ENCODE measurements at places on chromosomes 12 and 14. TPM values are rescaled to one million over a fixed set of nuclear protein-coding genes. Genes with fewer than 3 reads are reported as not detected.

- H3K27ac ChIP-seq = peak overlapping the region; percentile 86
- no peak for DNase-seq
- peaks cover 38% of the 10 kb centered on the region for H3K4me1 ChIP-seq
- no peak overlapping the region for H3K4me3 ChIP-seq
- no peaks in the 10 kb centered on the region for H3K27me3 ChIP-seq
Observed at GRCh38 chr12:128313931-128314330, 47.0 kb downstream of the TMEM132C start.

DNA sequence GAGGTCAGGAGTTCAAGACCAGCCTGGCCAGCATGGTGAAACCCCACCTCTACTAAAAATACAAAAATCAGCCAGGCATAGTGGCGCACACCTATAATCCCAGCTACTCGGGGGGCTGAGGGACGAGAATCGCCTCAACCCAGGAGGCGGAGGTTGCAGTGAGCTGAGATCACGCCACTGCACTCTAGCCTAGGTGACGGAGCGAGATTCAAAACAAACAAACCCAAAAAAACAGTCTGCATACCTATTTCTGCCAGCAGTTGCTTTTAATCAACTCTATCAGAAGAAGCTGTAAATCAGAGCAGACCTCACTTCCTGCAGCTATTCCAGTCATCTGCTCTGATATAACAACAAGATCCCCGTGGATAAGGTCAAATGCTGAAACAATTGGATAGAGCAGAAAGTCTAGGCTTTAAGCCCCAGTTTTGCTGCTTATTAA is 50.5 kb downstream of the LIMA1 start:
- no peaks in the 10 kb centered on the region for H3K27me3 ChIP-seq
- no peak for DNase-seq
- H3K36me3 ChIP-seq = no peaks in the 10 kb centered on the region
- no peak overlapping the region for H3K4me3 ChIP-seq
- no peak overlapping the region for H3K27ac ChIP-seq
- H3K4me1 ChIP-seq = no peaks in the 10 kb centered on the region

Gene CHST11
- 39.8 TPM for total RNA-seq

- peaks cover 32% of the 10 kb centered on the region for H3K27me3 ChIP-seq
- no peak for DNase-seq
- H3K4me3 ChIP-seq = no peak overlapping the region
- H3K4me1 ChIP-seq = no peaks in the 10 kb centered on the region
Observed at GRCh38 chr12:105085501-105085900, 1.2 kb upstream of the ALDH1L2 start.

DNA sequence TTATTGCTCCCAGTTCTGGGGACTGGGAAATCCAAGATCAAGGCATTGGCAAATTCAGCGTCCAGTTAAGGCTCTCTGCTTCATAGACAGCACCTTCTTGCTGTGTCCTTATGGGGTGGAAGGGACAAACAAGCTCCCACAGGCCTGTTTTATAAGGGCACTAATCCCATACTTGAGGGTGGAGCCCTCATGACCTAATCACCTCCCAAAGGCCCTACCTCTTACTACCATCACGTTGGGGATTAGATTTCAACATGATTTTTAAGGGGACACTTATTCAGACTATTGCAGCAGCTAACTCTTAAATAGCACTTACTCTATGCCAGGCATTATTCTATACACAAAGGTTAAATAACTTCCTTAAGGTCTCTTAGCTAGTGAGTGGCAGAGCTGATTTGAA is 17.3 kb downstream of the TOGARAM1 start:
- no peak overlapping the region for H3K4me3 ChIP-seq
- peak overlapping the region; percentile 0 for H3K27ac ChIP-seq
- no peaks in the 10 kb centered on the region for H3K4me1 ChIP-seq
- H3K27me3 ChIP-seq = no peaks in the 10 kb centered on the region

Gene TMEM52B
- total RNA-seq = not detected

Gene SERPINA10
- total RNA-seq = not detected

GRCh38 chr14:73700325-73700724 is 13.9 kb downstream of the PNMA1 start:
- H3K4me1 ChIP-seq = no peaks in the 10 kb centered on the region
- H3K4me3 ChIP-seq = no peak overlapping the region
- H3K27me3 ChIP-seq = no peaks in the 10 kb centered on the region
- H3K36me3 ChIP-seq = peaks cover 4% of the 10 kb centered on the region
- no peak overlapping the region for H3K27ac ChIP-seq

- no peaks in the 10 kb centered on the region for H3K27me3 ChIP-seq
- no peaks in the 10 kb centered on the region for H3K36me3 ChIP-seq
- no peak for DNase-seq
- H3K4me3 ChIP-seq = no peak overlapping the region
- H3K27ac ChIP-seq = no peak overlapping the region
- H3K4me1 ChIP-seq = peaks cover 12% of the 10 kb centered on the region
Observed at GRCh38 chr14:40115583-40115982, 683.4 kb upstream of the FBXO33 start.

DNA sequence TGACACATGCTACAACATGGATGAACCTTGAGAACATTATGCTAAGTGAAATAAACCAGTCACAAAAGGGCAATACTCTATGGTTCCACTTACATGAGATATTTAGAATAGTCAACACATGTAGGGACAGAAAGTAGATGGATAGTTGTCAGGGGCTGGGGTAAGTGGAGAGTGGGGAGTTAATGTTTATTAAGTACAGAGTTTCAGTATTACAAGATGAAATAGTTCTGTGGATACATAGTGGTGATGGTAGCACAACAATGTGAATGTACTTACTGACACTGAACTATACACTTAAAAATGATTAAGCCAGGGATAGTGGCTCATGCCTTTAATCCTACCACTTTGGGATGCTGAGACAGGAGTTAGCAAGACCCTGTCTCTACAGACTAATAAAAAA is 8.7 kb downstream of the NUP107 start:
- no peak overlapping the region for H3K4me3 ChIP-seq
- no peak overlapping the region for H3K27ac ChIP-seq
- no peaks in the 10 kb centered on the region for H3K4me1 ChIP-seq
- no peak for DNase-seq
- no peaks in the 10 kb centered on the region for H3K27me3 ChIP-seq

DNA sequence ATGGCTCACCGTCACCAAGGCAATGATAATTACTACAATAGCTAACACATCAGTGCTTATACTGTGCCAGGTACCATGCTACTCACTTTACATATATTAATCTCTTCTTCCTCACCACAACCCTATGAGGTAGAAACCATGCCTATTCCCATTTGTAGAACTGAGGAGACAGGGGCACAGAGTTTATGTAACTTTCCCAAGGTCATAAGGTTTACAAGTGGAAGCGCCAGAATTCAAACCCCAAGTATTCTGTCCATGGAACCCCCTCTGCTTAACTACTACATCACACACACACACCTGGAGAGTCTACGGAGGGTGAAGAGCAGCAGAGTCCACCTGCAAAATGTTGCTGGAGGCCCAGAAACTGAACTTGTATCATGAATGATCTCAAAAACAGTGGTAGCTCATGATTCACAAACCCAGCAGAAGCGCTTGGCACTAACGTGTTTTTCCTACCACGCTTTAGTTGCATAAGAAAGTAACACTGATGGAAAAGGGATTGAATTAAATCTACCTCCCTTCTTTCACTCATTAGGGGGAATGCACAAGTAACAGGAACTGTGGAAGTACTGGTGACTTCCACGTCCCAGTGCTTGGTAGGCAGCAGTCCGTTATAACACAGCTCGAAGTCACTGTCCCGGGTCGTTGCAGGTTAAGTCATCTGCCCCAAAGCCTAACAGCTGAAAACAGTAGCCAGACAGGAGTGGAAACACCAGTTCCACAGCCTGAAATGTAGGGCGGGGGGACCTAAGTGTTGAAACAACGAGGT is 2.0 kb downstream of the ITPR2 start:
- peaks cover 5% of the 10 kb centered on the region for H3K4me1 ChIP-seq
- no peaks in the 10 kb centered on the region for H3K27me3 ChIP-seq
- H3K4me3 ChIP-seq = no peak overlapping the region
- H3K36me3 ChIP-seq = no peaks in the 10 kb centered on the region
- no peak overlapping the region for H3K27ac ChIP-seq

- no peak for DNase-seq
- H3K36me3 ChIP-seq = no peaks in the 10 kb centered on the region
- H3K27ac ChIP-seq = no peak overlapping the region
- peaks cover 71% of the 10 kb centered on the region for H3K27me3 ChIP-seq
- H3K4me1 ChIP-seq = no peaks in the 10 kb centered on the region
Observed at GRCh38 chr14:104119119-104119487, 19.3 kb upstream of the KIF26A start.

DNA sequence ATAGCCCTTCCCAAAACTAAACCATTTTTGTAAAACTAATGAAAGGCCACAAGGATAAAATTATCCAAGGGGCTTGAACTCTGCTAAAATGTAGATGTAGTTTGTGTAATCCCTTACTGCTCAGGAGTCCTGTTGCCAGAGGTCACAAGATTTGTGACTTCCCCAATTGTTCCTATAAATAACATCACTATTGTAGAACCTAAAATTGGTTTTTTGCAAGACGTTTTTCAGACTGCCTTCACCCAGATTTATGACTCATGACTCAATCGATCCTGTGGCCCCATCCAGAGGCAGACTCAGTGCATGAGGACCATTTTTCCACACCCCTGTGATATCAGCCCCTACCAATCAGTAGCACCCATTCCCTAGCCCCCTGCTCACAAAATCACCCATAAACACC is 61.5 kb upstream of the RASSF8 start:
- DNase-seq = no peak
- H3K27ac ChIP-seq = no peak overlapping the region
- no peak overlapping the region for H3K4me3 ChIP-seq
- H3K4me1 ChIP-seq = no peaks in the 10 kb centered on the region
- H3K27me3 ChIP-seq = no peaks in the 10 kb centered on the region

DNA sequence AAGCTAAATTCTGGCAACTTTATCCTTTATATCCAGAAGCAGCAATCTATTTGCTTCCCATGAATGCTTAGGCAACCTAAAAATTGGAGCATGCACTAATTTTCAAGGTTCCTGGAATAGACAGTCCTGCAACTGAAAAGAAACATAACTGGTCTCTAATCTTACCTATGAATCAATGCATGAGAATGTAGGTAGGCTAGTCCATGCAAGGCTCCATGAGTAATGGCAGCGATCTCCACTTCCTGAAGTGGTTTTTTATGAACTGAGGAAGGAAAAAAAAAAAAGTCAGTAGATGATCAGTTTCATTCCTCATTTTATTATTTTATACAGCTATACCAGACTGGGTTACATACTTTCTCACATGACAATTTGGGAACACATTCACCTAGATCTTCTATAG is 102.0 kb downstream of the PEBP1 start:
- peak; percentile 6 for DNase-seq
- H3K36me3 ChIP-seq = no peaks in the 10 kb centered on the region
- H3K4me1 ChIP-seq = no peaks in the 10 kb centered on the region
- no peak overlapping the region for H3K27ac ChIP-seq

Gene SLC5A8
- not detected for total RNA-seq

Gene HOXC6
- not detected for total RNA-seq

DNA sequence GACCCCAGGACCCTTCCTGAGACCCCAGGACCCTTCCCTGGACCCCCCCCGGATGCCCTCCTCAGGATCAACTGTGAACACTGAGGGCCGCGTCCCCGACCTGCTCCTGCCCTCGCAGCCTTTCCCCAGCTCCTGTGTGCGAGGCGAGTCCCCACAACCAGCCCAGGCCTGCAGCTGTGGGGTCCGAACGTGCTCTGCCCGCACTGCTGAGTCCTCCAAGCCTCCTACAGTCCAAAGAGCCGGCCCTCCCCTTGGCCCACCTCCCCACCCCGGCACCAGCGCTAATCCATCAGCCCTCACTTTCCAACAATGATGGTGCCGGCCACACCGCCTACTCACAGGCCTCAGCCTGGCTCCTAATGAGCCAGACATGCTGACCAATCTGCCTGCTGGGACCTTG is 26.2 kb upstream of the ANKLE2 start:
- no peaks in the 10 kb centered on the region for H3K27me3 ChIP-seq
- H3K4me3 ChIP-seq = no peak overlapping the region
- H3K4me1 ChIP-seq = no peaks in the 10 kb centered on the region
- no peak overlapping the region for H3K27ac ChIP-seq
- peaks cover 38% of the 10 kb centered on the region for H3K36me3 ChIP-seq

GRCh38 chr14:70697701-70698100 is 56.0 kb downstream of the TTC9 start:
- no peak overlapping the region for H3K27ac ChIP-seq
- H3K4me3 ChIP-seq = no peak overlapping the region
- no peaks in the 10 kb centered on the region for H3K27me3 ChIP-seq
- no peaks in the 10 kb centered on the region for H3K4me1 ChIP-seq

Gene SERPINA12
- not detected for total RNA-seq

Gene EGLN3
- total RNA-seq = 26.6 TPM

DNA sequence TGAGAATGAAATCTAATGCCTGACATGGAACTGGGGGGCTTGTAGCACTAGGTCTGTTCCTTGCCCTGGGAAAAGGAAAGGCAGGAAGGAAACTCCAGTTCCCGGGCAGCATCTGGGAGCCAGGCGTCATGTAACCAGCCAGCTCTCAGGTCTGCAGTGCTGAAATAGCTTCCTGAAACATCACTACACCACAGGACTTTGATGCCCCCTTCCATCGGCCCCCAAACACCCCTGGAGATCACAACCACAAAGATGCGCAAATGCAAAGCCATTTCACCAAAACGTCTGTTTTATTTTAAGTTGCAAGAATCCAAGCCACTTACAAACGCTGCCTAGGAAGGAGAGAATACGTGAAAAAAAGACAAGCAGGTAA is 40.9 kb downstream of the KCTD10 start:
- no peaks in the 10 kb centered on the region for H3K36me3 ChIP-seq
- no peak overlapping the region for H3K4me3 ChIP-seq
- H3K27ac ChIP-seq = no peak overlapping the region
- H3K27me3 ChIP-seq = no peaks in the 10 kb centered on the region

- no peaks in the 10 kb centered on the region for H3K36me3 ChIP-seq
- peaks cover 35% of the 10 kb centered on the region for H3K27me3 ChIP-seq
- H3K4me1 ChIP-seq = no peaks in the 10 kb centered on the region
- no peak for DNase-seq
- H3K27ac ChIP-seq = no peak overlapping the region
Observed at GRCh38 chr12:52263761-52264434, 10.5 kb upstream of the KRT86 start.

DNA sequence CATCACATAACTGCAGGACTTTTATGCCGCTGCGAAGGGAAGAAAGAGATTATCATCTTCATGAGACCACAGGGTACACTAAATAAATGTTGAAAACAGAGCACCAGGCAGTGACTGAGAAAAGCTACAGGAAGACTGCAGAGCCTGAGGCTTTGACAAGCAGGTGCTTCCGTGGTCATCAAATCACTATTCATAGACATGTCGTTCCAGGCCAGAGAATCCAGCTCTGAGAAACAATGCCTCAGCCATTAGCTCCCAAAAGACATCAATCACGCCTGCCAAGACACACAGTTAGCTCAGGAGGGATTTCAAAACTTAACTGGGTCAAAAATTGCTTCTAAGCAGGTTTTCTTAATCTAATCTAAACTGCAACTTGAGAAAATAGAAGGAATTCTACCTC is 47.2 kb upstream of the GARIN6 start:
- H3K4me1 ChIP-seq = no peaks in the 10 kb centered on the region
- H3K4me3 ChIP-seq = no peak overlapping the region
- H3K27me3 ChIP-seq = no peaks in the 10 kb centered on the region
- no peaks in the 10 kb centered on the region for H3K36me3 ChIP-seq
- no peak overlapping the region for H3K27ac ChIP-seq
